MM.1S (cell line): ENCODE measurements at places on chromosomes 13 and 19.

- H3K36me3 ChIP-seq: no peaks in the 10 kb centered on the region
- no peaks in the 10 kb centered on the region for H3K4me1 ChIP-seq
- no peak for DNase-seq
- no peaks in the 10 kb centered on the region for H3K27me3 ChIP-seq
- H3K4me3 ChIP-seq: no peak overlapping the region
Observed at GRCh38 chr13:73040968-73041596, 17.7 kb upstream of the KLF5 start.

DNA sequence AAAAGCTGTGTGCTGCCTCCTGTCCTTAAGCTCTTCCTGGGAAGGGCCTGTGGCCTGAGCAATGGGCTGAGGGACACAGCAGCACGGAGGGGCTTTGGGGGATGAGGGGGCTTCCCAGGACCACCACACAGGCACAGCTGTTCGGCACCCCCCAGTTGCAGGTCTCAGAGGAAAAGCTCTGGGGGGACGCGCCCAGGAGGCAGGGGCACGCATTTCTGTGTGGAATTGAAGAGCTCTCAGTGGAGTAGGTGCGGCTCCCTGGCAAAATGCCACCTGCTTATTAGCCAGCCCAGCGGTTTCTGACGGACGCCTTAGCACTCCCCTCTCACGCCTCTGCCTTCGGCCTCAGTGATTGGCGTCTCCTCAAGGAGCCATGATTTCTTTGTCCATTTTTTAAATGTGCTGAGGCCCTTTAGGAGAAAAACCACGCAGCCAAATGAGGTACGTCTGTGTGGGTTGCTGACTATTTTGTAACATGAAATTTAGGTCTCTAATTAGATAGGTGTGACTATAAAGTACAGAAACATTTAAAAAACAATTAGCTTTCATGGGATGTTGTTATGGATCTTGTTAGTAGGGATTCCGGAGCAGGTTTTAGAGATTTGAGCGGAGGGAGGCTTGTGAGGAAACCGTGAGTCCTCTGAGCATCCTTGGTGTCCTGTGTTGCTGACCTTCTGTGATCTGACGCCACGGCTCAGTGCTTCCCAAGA is 4.0 kb downstream of the MCF2L start:
- no peak overlapping the region for H3K27ac ChIP-seq
- no peak overlapping the region for H3K4me3 ChIP-seq
- H3K36me3 ChIP-seq: no peaks in the 10 kb centered on the region
- peaks cover 96% of the 10 kb centered on the region for H3K27me3 ChIP-seq

- peaks cover 60% of the 10 kb centered on the region for H3K27me3 ChIP-seq
- no peaks in the 10 kb centered on the region for H3K4me1 ChIP-seq
- peak; percentile 48 for DNase-seq
- no peak overlapping the region for H3K27ac ChIP-seq
- H3K4me3 ChIP-seq: no peak overlapping the region
Observed at GRCh38 chr19:39052243-39052746, 19.9 kb upstream of the FBXO27 start.

- no peaks in the 10 kb centered on the region for H3K4me1 ChIP-seq
- no peak overlapping the region for H3K27ac ChIP-seq
- 0 out of 2 replicates have a peak, but pooled peaks cover 4% of the 10 kb centered on the region for H3K36me3 ChIP-seq
- no peak for DNase-seq
- H3K27me3 ChIP-seq: no peaks in the 10 kb centered on the region
Observed at GRCh38 chr19:19056636-19057275, 7.0 kb upstream of the SLC25A42 start.

DNA sequence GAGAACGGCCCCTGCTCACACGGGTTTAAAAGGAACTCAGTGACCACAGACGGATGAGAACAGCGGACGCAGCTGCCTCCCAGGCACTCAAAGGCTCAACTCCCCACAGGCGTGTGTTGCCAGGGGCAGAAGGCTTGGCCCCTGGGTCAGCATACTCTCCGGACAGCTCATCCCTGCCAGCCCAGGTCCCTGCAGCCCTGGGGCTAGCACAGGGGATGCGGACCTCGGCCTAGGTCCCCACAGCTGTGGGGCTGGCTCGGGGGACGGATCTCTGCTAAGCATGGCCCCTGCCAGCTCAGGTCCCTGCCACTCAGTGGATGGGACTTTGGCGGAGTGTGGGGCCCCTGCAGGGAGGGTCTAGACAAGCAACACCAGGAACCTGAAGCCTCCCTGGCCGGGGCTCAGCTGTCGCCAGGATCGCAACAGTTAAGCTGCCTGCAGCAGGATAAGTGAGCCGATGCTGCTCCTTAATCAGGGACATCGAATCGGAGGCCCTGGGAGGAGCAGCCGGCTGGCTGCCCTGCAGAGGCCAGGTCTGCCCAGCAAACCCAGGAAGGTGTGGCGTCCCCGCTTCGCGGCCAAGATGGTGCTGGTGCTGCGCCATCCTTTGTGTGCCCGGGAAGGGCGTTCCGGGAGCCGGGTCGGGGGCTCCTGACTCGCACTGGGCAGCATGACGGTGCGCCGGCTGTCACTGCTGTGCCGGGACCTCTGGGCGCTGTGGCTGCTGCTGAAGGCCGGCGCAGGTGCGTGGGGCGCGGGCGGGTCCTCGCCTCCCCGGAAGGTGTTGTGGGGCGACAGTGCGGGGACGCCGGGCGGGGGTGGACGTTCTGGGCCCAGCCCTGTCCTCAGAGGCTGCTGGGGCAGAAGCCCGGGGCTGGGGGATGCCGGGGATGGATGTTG is 32.5 kb downstream of the MCF2L start:
- no peaks in the 10 kb centered on the region for H3K36me3 ChIP-seq
- H3K27ac ChIP-seq: no peak overlapping the region
- DNase-seq: no peak
- H3K4me3 ChIP-seq: no peak overlapping the region
- H3K4me1 ChIP-seq: peaks cover 7% of the 10 kb centered on the region; the same call in 1 of the 2 replicates

DNA sequence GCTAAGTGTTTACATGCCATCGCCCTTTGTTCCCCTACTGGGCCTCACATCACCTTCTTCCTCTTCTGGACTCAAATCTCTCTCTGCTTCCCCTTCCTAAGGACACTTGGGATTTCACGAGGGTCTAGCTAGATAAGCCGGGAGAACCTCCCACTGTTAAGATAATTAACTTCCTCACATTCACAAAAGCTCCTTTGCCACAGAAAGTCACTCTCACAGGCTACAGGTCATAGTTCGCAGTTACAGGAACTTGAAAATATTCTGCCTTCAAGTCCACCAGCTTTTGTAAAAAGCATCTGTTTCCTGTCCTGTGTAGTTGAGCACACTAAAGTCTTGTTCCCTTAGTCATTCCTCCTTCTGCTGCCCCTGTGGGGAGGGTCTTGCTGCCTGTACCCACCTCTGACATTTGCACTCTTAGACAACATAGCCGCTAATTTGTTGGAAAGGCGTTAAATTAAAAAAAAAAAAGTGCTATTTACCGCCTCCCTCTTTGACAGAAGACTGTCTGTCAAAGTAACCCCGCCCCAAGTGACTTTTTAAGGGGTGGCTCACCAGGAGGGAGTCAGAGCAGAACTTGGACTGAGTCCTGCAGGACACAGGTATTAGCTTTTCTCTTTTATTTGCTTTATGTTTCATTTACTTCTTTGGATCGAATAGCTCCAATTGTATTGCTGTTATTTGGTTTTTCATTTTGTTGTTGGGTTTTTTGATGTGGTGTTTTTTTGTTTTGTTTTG is 26.8 kb upstream of the CEACAM21 start:
- H3K4me1 ChIP-seq: peaks cover 45% of the 10 kb centered on the region
- no peaks in the 10 kb centered on the region; the same call in 1 of the 2 replicates for H3K36me3 ChIP-seq

- H3K36me3 ChIP-seq: no peaks in the 10 kb centered on the region
- H3K4me1 ChIP-seq: no peaks in the 10 kb centered on the region
- H3K27me3 ChIP-seq: no peaks in the 10 kb centered on the region
- peak overlapping the region; percentile 61; the same call in 1 of the 2 replicates for H3K4me3 ChIP-seq
- no peak overlapping the region for H3K27ac ChIP-seq
- no peak for DNase-seq
Observed at GRCh38 chr13:48232420-48233045, 473 bp upstream of the ITM2B start.

GRCh38 chr13:98129059-98129746 is 13.7 kb upstream of the FARP1 start:
- H3K27me3 ChIP-seq: no peaks in the 10 kb centered on the region
- H3K4me1 ChIP-seq: no peaks in the 10 kb centered on the region
- no peak overlapping the region for H3K4me3 ChIP-seq
- no peak for DNase-seq

DNA sequence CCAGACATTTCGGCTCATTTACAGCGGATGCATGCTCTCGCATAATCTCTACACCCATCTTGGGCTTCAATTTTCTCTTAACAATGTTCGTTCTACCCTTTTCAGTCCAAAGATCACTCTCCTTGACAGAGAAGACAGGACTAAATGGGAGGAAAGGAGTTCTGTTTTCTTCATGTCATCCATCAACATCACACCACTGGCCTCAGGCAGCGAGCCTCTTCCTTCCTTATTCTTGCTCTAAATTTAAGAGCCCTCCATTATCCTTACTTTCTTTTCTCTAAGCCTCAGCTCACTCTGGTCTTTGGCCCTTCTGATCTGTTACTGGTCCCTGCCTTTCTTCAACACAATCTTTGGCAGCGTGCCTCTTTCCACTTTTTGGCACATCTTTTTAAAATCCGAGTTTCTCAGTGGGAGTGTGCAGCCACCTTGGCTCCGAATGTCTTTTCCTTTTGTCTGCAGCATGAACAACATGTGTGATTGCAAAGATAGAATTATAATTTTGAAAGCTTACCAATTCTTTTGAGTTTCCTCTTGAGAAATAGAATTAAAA is 98.7 kb downstream of the FAM216B start:
- H3K4me3 ChIP-seq: no peak overlapping the region
- no peaks in the 10 kb centered on the region for H3K36me3 ChIP-seq
- H3K27ac ChIP-seq: no peak overlapping the region
- no peak for DNase-seq
- H3K4me1 ChIP-seq: no peaks in the 10 kb centered on the region

DNA sequence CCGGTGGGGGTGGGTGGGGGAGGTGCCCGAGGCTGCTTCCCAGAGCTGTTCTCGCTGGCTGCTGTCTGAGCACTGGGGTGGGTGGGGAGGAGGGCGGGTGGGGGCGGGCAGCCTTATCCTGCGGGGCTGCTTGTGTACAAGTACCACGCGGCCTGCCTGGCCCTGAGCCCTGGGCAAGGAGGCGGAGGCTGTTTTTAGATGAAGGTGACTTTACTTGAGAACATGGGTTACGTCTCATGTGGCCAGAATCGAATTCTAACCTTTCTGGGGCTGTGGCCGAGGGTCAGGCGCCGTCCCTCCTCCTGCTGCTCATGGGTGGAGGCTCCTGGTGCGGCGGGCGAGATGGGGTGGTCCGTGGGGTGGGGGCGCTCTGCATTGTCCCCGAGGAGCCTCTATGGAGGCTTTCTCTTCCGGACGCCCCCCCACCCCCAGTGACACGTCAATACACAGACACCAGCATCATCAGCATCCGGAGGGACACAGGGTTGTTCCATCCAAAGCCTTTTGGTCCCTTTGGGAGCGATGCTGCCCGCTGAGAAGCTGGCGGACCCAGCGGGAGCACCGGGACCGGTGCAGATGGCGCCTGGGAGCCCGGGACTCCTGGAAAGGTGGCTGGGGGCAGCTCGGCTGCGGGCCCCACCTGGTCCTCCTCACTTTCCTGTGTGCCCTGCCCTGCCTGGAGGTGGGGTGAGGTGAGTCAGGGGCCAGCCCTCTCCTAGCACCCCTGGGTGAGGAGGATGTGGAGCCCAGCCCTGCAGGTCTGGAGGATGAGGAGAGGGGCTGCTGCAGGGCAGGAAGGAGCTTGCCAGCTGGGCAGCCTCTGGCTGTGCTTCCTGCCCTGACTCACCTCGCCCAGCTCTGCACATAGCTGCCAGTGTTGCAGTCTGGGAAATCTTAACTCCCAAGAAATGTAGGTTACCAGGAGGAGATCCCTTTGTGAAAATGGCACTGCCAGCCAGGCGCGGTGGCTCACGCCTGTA is 3.4 kb downstream of the BSG start:
- DNase-seq: no peak
- no peak overlapping the region for H3K27ac ChIP-seq
- peaks cover 8% of the 10 kb centered on the region; the same call in 1 of the 2 replicates for H3K4me1 ChIP-seq
- peaks cover 4% of the 10 kb centered on the region; the same call in 1 of the 2 replicates for H3K36me3 ChIP-seq
- H3K4me3 ChIP-seq: no peak overlapping the region
- H3K27me3 ChIP-seq: no peaks in the 10 kb centered on the region

GRCh38 chr19:45901432-45901911 is 941 bp downstream of the MYPOP start:
- peaks cover 4% of the 10 kb centered on the region for H3K4me1 ChIP-seq
- no peaks in the 10 kb centered on the region for H3K36me3 ChIP-seq

GRCh38 chr13:77502104-77502720 is 33.3 kb upstream of the SCEL start:
- H3K27me3 ChIP-seq: no peaks in the 10 kb centered on the region
- H3K36me3 ChIP-seq: no peaks in the 10 kb centered on the region
- H3K4me1 ChIP-seq: no peaks in the 10 kb centered on the region
- DNase-seq: no peak

DNA sequence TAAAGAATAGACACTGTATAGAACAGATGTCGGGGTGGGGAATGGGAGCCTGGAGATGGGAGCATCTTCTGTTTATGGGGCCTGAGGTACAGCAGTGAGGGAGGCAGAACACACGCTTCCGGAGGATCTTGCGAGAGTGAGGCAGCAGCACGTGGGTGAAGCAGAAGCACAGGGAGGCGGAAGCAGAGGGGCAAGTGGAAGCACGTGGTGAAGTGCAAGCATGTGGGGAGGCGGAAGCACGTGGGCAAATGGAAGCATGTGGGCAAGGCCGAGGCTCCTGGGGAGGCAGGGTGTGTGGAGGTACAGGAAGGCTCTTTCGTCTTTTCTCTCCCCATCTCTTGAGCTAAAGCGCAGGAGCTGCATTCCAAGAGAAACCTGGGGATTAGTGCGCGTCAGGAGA is 198.4 kb downstream of the ATP8A2 start:
- no peak for DNase-seq
- no peaks in the 10 kb centered on the region for H3K27me3 ChIP-seq
- H3K36me3 ChIP-seq: no peaks in the 10 kb centered on the region
- no peak overlapping the region for H3K4me3 ChIP-seq
- H3K27ac ChIP-seq: no peak overlapping the region

- H3K27ac ChIP-seq: no peak overlapping the region
- no peak overlapping the region for H3K4me3 ChIP-seq
- no peaks in the 10 kb centered on the region for H3K4me1 ChIP-seq
- H3K36me3 ChIP-seq: no peaks in the 10 kb centered on the region
- H3K27me3 ChIP-seq: peaks cover 5% of the 10 kb centered on the region
Observed at GRCh38 chr19:28880735-28881401, 332.1 kb downstream of the UQCRFS1 start.
